ENCODE measurements at places on chromosomes 4 and X. TPM values are rescaled to one million over a fixed set of nuclear protein-coding genes. Genes with fewer than 3 reads are reported as not detected.

The NAP1L3 gene
- total RNA-seq: 0.60 TPM

DNA sequence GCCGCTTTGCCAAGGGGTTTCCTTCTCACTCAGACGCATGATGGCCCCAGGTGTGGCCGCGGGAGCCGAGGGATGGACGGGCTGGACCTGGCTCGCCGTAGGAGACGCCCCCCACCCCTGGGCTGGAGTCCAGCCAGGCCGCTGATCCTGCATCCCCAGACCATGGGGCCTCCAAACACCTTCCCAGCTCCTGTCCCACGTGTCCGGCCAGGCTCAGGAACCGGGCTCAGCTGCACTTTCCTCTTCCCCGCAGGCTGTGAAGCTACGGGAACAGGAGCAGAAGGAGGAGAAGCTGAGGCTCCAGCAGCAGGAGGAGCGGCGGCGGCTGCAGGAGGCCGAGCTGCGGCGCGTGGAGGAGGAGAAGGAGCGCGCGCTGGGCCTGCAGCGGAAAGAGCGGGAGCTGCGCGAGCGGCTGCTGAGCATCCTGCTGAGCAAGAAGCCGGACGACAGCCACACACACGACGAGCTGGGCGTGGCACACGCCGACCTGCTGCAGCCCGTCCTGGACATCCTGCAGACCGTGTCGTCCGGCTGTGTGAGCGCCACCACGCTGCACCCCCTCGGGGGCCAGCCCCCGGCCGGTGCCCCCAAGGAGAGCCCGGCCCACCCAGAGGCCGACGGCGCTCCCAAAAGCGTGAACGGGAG, 9.1 kb downstream of the AKAP17A start:
- DNase-seq: no peak

GRCh38 chr4:55447831-55448230, 52.1 kb downstream of the TMEM165 start:
- no peak for DNase-seq

- DNase-seq: no peak
These were observed 662.5 kb downstream of the RAPGEF2 start for GRCh38 chr4:159765382-159765781.

DNA sequence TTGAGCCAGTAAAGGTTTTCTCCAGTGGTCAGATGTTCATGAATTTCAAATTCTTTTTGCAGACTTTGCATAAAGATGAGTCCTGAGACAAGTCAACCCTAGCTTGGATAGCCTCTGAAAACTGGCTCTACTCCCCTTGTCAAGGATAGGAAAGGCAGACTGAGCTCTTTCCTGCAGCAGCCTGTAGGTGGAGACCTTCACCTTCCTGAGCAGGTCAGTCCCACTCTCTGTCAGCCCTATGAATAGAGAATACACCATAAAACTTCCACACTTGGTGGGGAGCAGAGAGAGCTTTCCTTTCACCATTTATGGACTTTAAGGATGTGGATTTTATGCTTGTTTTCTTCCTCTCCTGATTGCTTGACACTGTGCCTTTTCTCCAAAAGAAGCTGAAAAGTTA, 41.9 kb downstream of the PCDH19 start:
- DNase-seq: no peak

The ARSD gene
- total RNA-seq: 32.4 TPM

The P2RY4 gene
- 0.79 TPM for total RNA-seq

GRCh38 chr4:10949039-10949733, 264.6 kb upstream of the CLNK start:
- DNase-seq: no peak

GRCh38 chr4:168573870-168574269, 77.0 kb downstream of the PALLD start:
- DNase-seq: no peak

- no peak for DNase-seq
These were observed 304.7 kb upstream of the FTHL17 start for GRCh38 chrX:31376408-31377022.
